ENCODE measurements at places on chromosomes 3 and 15.

GRCh38 chr3:10333349-10333650 lies 12.4 kb upstream of the SEC13 start:
- no peak for DNase-seq

DNA sequence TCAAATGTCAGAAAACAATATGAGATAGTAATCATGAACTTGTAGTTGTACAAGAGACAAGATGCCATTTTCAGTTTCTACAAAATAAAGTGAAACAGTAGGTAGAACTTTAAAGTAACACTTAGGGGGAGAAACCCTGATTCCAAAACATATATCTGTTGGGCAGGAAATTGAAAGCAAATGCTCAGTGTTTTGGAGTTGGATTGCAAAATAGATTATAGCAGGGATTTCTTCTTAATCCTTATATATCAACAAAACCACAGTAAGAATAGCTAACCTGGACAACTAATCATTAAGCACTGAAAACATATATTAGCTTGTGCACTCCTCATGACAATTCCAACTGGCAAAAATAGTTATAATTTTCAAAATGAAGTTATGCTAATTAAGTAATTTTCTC lies 46.9 kb downstream of the COMMD2 start:
- DNase-seq, result no peak

- no peak for DNase-seq
Measured at GRCh38 chr3:53154881-53155285, 6.1 kb upstream of the PRKCD start.

GRCh38 chr3:143119009-143119914 lies at the start of gene CHST2:
Gene CHST2 (plus strand): TSS chr3:143119771. CDS start chr3:143120817, 1,046 bp downstream.
- peak; percentile 71 for DNase-seq

- DNase-seq, result no peak
Measured at GRCh38 chr3:99658274-99658673, 19.9 kb downstream of the COL8A1 start.

GRCh38 chr3:56787258-56787775 lies 14.4 kb downstream of the ARHGEF3 start:
- no peak for DNase-seq

- no peak for DNase-seq
Measured at GRCh38 chr3:16266714-16267113, 1.7 kb downstream of the OXNAD1 start.

DNA sequence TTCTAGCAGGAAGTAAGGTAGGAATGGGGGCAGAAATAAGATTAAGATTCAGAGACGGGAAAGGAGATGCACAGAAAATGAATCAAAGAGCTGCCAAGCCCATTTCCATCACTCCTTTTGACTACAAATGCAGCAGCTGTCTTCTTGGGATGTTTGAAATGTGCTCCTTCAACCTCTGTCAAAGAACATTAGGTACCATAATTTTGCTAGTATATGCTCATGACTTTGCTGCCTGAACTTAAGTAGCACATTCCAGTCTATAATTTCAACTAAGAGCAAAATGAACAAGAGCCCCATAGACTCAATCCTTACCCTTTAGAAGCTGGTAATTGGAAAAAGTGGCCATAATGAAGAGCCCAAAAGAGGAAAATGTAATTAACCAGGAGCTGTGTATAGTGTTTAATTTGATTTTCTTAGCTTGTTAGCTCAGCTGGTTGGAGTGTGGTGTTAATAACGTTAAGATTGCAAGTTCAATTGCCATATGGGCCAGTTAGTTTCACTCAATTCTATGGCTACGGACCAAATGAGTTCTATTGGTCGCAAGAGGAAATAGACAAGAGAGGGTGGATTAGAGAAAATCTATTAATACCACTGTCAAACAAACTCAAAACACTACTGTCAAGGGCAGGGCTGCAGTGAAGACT lies 349.9 kb downstream of the ZBBX start:
- DNase-seq, result no peak

DNA sequence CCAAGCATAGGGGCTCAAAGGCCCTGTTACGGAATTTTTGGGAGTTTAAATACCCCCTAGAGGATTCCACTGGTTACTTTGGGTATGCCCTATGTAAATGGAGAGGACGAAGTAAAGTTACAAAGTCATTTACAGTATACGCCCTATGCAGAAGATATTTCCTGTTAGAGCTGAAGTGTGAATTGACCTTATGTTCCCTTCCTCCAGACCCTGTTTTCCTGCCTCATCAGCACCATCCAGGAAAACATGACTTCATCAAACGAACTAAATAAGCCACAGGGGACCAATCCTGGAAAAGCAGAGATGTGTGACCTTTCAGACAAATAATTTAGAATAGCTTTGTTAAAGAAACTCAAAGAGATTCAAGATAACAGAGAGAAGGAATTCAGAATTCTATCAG lies 177.4 kb downstream of the SQOR start:
- no peak for DNase-seq

DNA sequence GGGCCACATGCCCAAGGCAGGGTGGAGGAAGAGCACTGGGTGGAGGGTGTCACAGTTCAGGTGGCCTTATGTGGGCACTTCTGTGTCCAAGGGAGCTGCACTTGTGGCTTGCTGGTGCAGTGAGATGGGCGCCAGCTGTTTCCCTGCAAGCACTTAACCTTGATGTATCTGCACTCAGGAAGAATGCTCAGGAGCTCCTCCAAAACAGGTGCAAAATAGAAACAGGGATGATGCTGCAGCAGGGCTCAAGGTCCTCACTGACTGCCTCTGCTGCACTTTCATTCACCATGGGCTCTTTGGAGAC lies 151.3 kb downstream of the CADPS start:
- no peak for DNase-seq

GRCh38 chr15:82020625-82021394 lies 25.0 kb downstream of the MEX3B start:
- no peak for DNase-seq

DNA sequence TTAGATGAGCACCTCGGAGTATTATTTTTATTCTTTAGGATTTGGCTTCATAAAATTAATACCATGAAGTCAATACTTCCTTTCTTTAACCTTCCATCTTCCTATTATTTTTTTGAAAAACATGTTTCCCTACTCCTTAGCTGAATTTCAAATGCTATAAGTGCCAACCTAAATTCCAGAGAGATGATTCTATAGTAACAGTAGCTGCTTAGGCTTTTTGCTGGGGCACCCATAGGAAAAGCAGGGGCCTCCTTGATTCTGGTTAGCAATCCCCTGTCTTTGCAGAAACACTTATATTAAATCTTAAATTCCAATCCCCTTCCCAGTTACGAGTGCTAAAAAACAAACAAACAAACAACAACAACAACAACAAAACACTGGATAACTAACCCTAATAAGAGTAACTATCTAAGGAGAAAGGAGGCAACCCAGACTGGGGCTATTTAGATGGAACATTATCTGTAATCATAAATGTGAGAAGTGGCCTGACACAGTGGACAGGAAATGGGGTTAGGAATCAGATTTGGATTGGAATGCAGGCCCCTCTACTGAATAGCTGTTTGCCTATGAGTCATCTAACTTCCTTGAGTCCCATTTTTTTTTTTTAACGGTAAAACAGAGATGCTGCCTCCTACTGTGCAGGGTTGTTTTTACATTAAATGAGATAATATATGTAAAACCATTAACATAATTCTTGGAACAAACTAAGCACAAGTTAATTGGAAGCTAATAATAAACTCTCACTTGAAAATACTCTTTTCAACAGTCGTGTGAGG lies 148.1 kb downstream of the WDR72 start:
- no peak for DNase-seq

- DNase-seq, result no peak
Measured at GRCh38 chr3:195877767-195878423, 30.5 kb downstream of the TNK2 start.

DNA sequence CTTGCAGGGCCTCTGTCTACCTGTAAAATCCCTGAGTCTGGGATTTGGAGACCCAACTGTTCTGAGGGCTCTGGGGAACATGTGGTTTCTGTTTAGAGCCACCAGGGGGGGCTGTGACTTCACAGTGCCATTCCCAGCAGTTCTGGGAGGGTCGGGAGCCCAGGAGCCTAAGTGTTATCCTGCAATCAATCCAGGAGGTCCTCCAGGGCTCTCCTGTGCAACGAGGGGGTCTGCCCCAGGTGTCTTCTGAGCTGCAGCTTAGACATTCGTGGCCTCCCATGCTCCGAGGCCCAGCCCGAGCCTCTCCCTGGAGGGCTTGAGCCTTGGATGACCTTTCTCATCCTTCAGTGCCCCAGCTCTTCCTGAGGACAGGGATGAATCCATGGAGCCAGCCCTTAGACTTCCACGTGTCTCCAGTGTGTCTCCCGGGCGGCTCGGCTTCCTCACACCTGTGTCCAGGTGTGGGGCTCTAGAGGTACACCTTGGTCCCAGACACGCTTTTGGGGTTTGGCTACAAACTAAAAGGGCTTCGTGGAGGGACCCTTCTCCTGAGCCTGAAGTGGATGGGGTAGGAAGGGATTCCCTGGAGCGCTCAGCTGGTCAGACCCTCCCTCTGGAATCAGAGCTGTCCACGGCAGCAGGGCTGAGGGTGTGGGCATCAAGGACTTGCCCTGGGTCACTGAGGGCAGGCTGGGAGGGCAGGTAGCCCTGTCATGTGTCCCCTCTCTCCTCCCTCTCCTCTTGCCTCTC lies 20.3 kb upstream of the ABTB1 start:
- DNase-seq, result no peak

GRCh38 chr3:155015776-155016436 lies 64.2 kb upstream of the MME start:
- no peak for DNase-seq

- no peak for DNase-seq
Measured at GRCh38 chr3:4685673-4686345, 192.7 kb downstream of the ITPR1 start.

GRCh38 chr15:65863106-65863505 lies 6.2 kb upstream of the RAB11A start:
- no peak for DNase-seq

- no peak for DNase-seq
Measured at GRCh38 chr3:79947469-79947868, 179.7 kb upstream of the ROBO1 start.

DNA sequence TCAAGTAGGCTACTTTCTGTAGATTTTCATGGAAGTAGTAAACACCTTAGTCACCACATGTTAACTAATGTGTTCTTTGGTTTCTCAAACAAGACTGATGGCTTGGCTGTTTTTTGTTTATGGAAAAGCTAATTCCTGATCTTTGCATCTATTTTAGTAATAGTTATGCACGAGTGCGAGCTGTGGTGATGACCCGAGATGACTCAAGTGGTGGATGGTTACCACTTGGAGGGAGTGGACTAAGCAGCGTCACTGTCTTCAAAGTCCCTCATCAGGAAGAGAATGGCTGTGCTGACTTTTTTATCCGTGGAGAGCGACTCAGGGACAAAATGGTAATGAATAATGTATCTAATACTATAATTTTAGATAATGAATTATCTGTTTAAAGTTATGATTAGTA lies 46.6 kb downstream of the SPRED1 start:
- DNase-seq, result no peak

GRCh38 chr3:58203541-58203940 lies 7.2 kb downstream of the DNASE1L3 start:
- no peak for DNase-seq

DNA sequence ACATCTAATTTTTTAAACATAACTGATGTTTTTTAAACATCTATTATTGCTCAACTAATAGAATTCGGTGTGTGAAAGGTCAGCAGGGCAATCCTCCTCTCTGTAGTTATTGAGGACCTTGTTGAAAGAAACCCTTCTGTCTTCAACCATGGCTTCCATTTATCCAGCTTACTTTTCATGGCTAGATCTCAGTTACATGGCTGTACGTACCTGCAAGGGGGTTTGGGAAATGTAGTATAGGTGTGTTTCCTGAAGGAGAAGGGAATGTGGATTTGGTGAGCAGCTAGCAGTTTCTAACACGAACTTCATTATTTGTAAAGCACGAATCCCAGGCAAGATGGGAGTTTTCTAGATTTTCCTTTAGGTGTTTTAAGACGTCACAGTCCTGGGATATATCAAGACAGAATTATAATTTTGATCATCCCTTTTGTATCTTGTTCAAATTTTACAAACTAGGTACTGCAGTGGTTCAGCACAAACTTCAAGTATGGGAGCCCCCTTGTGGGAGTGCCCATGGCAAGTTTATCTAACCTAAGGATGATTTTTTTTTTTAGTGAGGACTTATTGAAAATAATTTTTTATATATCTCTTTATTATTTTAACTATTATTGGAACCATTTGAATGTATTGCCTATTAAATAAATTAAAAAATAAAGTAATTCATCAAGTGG lies 41.6 kb downstream of the FBXL2 start:
- DNase-seq, result no peak

- DNase-seq, result peak; percentile 68
Measured at GRCh38 chr3:45210308-45211041, 15.6 kb downstream of the TMEM158 start.

GRCh38 chr3:98026425-98027084 lies 8.6 kb downstream of the GABRR3 start:
- DNase-seq, result no peak

DNA sequence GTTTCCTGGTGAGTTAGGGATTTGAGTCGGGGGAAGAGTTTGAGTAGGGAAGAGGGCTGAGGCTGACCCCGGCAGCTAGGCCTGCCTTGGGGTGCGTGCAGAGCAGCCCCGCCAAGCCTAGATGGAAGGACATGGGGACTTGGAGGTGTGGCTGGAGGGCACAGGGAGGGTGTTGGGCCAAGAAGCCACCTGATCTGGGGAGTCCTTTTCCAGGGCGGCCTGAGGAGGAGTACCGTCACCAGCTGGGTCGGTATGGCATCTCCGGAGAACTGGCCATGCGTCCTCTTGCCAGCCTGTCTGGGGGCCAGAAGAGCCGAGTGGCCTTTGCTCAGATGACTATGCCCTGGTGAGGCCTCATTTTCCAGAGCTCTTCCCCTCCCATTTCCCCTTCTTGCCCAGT lies 6.9 kb downstream of the ABCF3 start:
- DNase-seq, result no peak

DNA sequence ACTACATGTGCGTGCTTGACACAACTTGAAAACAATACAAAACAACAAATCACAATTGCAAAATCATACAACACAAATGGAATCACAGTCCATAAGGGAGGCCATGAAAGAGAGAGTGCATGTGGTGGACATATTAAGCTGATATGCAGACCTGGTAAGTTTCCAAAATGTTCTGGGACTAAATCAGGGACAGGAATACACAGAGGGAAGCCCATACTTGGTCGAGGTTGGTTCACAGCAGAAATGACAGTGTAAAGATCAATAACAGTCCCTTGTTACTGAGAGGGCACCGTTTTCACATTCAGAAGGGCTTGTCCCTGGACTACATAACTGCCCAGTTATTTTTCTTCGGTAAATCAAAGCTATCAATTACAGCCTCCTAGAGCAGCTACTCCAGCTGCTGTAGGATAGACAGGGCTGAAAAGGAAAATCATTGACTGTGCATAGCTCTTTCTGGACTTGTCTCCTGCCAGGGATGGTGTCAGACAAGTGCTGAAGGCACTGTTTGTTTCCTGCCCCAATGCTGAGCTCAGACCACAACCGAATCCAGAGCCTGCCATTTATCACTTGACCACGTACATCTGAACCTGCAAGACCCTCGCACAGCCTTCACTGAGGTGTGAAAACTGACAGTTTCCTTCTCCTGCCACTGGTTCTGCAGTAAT lies 79.5 kb upstream of the KCNMB2 start:
- no peak for DNase-seq

Measured in stimulated activated CD4-positive, alpha-beta T cell treated with anti-CD3 and anti-CD28 coated beads, Interleukin-4, amount 100 ng/mL, for 48 hours (primary cell).